ENCODE measurements at places on chromosomes 1 and 21.

GRCh38 chr1:219427403-219427802, 185.5 kb downstream of the ZC3H11B start:
- no peak for DNase-seq

DNA sequence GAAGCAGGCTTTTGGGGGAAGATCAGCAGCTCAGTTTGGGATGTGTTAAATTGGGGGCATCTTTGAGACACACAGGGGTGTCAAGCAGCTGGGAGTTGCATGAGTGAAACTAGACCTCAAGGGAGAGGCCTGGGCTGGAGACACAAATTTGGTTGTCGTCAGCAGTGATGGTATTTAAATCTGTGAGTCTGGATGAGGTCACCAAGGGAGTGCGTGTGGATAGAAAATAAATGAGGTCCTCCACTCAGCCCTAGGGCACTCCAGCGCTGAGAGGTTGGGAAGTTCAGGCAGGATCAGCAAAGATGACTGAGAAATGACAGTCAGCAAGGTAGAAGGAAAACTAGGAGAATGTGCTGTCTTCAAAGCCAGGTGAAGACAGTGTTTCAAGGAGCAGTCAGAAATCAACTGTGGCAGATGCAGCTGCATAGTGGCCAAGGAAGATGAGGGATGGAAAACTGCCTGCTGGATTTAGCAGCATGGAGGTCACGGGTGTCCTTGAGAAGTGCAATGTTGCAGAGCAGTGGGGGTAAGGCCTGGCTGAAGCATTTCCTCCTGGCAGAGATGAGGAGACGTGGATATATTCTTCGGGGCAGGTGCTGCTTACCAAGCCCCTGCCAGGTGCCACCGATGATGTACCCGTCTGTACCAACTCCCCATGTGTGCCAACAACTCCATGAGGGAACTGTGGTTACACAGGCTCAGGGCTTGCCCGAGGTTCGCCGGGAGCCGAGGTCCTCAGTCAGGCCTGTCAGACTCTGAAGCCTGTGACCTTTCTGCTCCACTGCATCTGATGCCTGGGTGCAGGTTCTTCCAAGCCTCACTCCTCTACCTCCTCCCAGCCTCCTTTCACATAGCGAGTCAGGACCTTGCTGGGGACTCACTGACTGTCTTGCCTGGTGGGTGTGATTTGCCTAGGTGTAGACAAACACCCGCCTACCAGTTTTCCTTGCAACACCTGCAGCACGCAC, 11.3 kb downstream of the MAP7D1 start:
- DNase-seq: no peak

GRCh38 chr1:21307210-21307609, 16.9 kb upstream of the ECE1 start:
- no peak for DNase-seq

DNA sequence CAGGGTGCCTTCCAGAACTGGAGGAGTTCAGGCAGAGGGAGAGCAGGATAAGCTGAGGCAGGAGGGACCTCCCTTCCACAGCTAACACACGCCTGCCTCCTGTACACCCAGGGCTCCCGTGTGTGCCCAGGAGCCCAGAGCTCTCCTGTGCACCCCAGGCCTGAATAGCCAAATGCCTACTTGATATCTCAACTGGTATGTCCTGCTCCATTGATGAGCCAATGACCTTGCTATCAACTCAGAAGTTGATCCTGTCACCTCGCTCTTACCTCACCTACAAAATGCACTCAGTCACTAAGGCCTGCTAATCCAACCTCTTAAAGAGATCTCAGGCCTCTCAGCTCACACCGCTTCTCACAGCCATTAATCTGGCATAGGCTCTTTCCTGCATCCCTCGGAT, 7.1 kb downstream of the ECHDC2 start:
- DNase-seq: no peak

- no peak for DNase-seq
Observed at GRCh38 chr1:160061369-160062229, 8.4 kb downstream of the KCNJ10 start.

GRCh38 chr1:183689762-183690204, 36.7 kb upstream of the APOBEC4 start:
- DNase-seq: no peak

GRCh38 chr1:35530946-35531345, 26.3 kb downstream of the KIAA0319L start:
- DNase-seq: no peak

- no peak for DNase-seq
Observed at GRCh38 chr1:203764105-203765028, 616 bp upstream of the LAX1 start.

DNA sequence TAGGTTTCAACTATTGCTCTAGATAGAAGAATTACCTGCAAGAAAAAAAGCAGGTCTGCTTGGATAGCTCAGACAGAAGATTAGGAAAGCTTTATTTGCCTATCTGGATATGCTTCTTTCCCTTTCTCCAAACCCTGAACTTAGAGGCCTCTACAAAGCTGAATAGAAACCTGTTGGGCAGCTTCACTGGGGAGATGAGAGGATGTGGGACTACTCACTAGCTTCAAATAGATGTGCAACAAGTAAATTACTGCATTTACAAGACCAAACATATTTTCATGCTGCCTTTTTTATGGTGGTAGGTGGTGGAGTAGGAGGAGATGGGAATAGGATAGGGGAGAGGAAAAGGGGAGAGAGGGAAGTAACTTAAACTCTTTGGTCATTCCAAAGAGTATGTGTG, 6.4 kb downstream of the CLCA2 start:
- no peak for DNase-seq

- DNase-seq: no peak
Observed at GRCh38 chr1:27342778-27343638, 1.2 kb downstream of the SYTL1 start.

- no peak for DNase-seq
Observed at GRCh38 chr1:91650764-91651163, 150.1 kb downstream of the CDC7 start.

GRCh38 chr1:160747717-160748116, 8.7 kb downstream of the SLAMF7 start:
- no peak for DNase-seq

GRCh38 chr1:41455479-41456332, 28.8 kb downstream of the EDN2 start:
- no peak for DNase-seq

DNA sequence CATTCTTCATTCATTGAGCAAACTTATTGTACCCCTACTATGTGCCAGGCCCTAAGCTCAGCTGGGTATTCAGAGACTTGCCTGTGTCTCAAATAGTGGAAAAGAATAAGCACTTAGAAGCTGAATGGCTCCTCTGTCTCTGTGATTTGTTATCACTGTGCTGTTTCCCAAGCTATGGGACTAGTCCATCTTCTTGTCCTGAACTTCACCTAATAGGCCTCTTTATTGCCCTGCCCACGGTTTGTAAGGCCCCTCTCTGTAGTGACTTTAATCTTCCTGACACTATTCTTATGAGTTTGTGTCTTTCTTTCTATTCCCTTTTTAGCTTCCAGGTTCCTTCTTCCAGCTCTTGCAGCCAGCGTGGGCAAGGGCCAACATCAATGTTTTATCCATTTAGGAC, 85.4 kb upstream of the LPGAT1 start:
- no peak for DNase-seq

- no peak for DNase-seq
Observed at GRCh38 chr1:162159515-162159914, 90.0 kb downstream of the NOS1AP start.

DNA sequence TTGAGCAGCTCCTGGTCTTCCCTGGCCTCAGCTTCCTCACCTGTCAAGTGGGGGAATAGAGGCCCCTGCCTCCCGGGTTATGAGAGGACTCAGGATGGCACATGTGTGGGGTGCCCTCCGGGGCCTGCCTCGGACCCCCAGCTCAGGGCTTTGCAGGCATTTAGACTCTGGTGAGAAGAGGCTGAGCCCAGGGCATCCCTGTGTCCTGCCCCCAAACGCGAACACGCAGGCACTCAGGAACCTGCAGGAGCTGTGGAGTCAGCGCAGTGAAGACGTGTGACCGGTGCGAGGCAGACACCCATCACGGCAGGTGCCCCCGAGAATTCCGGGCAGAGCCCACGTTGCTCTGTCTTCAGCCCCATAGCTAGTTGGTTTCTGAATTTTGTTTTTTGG, 5.5 kb upstream of the PEX10 start:
- no peak for DNase-seq

- DNase-seq: no peak
Observed at GRCh38 chr1:111729271-111729921, 9.8 kb downstream of the INKA2 start.

- no peak for DNase-seq
Observed at GRCh38 chr1:13616234-13616633, 32.6 kb downstream of the PDPN start.

Measured in iPS DF 19.7 (cell line).